ENCODE measurements at places on chromosomes 12 and 14.

- no peak for DNase-seq
Measured at GRCh38 chr12:103586132-103586531, 941 bp upstream of the STAB2 start.

DNA sequence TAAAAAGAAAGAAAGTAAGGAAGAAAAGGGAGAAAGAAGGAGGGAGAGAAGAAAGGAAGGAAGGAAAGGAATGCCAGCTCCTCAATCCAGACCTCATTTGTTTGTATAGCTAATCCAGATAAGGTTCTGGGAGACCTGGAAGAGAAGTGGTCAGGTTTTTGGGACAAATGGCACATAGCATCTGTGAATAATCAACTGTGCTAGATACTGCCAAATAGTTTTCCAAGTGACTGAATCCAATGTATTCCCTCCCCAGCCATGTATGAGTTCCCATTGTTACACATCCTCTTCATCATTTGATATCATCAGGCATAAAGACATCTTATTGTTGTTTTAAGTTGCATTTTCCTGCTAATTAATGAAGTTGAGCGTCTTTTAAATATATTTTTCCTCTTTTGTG, 18.6 kb upstream of the PTGR2 start:
- DNase-seq = no peak

- no peak for DNase-seq
Measured at GRCh38 chr12:94039914-94040313, 108.5 kb upstream of the PLXNC1 start.

- no peak for DNase-seq
Measured at GRCh38 chr12:130483616-130484180, 146.0 kb downstream of the PIWIL1 start.

DNA sequence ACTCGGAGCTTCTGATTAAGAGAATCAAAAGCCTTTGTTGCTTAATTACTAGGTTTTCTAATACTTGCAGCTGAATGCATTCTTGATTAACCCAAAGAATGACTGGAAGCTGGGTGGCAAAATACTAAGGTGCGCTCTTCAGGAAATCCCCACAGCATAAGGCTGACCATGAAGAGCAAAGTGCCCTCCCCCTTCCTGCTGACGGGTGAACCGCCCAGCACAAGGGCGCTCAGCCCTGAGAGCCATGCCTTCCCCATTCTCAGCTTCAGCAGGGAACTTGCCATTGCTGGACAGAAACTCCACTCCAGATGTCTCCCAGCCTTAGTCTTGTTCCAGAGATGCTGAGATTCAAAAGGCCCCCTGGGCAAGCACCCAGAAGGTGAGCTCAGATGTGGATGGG, 27.2 kb upstream of the FBRSL1 start:
- no peak for DNase-seq

- no peak for DNase-seq
Measured at GRCh38 chr12:127811988-127812387, 455.0 kb upstream of the TMEM132C start.

DNA sequence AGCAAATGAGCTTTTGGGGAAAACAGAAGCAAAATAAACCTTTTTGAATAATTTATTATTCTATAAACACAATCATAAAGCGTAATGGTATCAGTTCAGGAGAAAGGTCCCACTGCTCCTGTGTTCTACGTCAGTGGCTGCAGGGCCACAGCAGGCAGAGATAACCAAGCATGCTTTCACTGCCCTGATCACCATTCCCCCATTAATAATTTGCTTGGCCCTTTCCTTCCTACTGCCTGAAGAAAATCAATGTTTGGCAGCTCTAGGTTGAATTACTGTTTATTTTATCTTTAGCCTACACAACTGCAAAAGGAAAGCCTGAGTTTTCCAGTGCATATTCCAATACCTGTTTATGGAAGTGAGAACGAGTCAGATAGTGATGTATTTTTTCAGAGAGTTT, 369.9 kb downstream of the DIO2 start:
- DNase-seq = no peak

DNA sequence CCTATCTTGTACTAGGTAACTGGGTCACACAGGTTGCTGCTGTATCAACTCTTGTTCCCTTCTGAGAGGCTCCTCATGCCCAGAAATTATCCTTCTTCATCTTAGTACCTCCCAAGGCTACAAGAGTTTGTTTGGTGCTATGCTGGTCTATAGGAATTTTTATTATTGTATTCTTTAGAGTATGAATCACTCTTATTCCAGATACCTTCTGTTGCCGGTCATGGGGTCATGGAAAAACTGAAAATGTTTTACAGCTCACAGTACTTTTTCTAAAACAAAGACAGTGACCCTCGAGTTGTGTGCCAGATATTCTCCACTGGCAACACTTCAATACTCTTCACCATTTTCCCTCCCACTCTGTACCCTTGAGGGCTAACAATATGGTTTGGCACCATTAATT, 1598.0 kb upstream of the TMEM132C start:
- peak; percentile 16 for DNase-seq
